Activated naive CD4-positive, alpha-beta T cell treated with anti-CD3 and anti-CD28 coated beads, Interleukin-2, amount 50 U/mL, for 16 hours (primary cell): ENCODE measurements at places on chromosomes 2 and 18.

GRCh38 chr2:206955253-206955652 lies 15.9 kb downstream of the CPO start:
- no peak for DNase-seq

- no peak for DNase-seq
Measured at GRCh38 chr2:216385478-216385877, 13.2 kb upstream of the MARCHF4 start.

DNA sequence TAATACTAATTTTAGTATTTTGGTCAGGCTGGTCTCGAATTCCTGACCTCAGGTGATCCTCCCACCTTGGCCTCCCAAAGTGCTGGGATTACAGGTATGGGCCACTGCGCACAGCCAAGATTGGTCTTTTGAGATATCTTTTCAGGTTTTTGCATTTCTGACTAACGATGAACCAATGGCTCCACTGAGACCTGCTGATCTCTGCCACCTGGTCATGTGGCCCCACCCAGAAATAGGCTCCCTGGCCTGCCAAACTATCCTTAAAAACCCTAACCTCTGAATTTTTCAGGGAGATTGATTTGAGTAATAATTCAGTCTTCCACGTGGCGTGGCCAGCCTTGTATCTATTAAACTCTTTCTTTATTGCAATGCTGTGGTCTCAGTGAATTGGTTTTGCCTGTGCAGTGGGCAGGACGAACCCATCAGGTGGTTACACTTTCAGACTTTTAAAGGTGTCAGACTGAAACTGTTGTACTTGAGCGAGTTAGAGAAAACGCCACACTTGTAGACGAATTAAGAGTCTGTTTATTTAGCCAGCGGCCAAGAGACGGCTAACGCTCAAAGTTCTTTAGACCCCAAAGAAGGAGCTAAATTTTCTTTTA lies 85.8 kb upstream of the MSH6 start:
- DNase-seq = no peak

- DNase-seq = no peak
Measured at GRCh38 chr2:191479680-191480023, 198.3 kb upstream of the NABP1 start.

DNA sequence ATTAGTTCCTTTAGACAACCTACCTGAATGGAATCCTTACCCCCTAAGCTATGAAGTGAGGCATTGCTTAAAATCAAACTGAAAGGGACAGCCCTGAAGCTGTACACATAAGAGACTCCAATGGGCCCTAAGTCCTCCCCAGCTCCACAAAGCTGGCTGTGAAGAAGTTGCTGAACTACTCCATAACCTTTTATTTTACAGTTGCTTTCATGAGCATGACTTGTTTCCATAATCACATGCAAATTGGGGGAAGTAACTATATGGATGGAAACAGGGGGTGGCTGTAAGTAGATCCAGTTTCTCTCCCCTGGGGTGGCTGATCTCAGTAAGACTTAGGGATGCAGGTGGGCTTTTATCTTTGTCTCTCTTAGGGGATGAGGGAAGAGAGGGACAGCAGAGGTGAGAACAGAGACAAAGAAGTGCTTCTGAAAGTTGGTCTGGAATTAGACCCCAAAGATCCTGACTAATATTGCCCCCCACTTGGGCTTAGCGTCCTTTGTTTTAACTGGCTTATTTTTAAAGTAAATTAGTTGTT lies 5.5 kb downstream of the FZD5 start:
- no peak for DNase-seq

- DNase-seq = no peak
Measured at GRCh38 chr2:196253116-196253480, 81.7 kb upstream of the STK17B start.

- DNase-seq = peak; percentile 67
Measured at GRCh38 chr2:64606479-64607363, 47.0 kb downstream of the SERTAD2 start.
